ENCODE measurements at places on chromosomes 12 and 14.

DNA sequence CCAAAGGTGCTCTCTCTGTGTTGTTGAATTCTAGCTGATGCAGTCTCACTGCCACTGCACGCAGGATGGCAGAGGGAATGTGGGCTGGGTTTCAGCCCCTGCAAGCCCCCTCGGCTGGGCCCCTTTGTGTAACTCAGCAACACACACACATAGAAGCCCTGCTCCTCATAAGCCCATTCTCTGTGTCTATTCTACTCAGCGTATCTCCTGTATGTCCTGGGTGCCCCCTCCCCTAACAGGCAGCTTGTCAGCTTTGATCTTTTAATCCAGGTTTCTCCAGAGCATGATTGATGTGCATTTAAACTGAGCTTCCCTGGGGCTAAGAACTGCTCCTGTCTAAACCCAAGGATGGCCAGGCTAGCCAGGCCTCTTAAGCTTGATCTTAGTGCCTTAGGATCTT is 43.0 kb downstream of the SRRM4 start:
- no peak for DNase-seq

- no peak for DNase-seq
These were observed 274.4 kb downstream of the LRIG3 start for GRCh38 chr12:58645946-58646345.

GRCh38 chr14:54086767-54087166 is 130.1 kb upstream of the BMP4 start:
- DNase-seq = no peak

DNA sequence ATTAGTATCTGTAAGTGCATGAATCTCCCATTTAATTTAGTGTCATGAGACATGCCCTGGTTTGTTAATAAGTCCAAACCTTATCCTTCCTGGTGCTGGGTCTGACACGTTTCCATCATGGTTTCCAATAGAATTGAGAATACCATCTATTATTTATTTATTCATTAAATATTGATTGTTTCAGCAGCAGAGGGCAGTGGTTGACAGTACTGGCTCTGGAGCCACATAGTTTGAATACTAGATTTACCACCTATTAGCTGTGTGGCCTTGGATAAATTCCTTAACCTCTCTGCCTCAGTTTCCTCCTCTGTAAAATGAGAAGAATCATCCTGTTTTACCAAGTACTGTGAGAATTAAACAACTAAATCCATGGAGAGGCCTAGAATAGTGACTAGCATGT is 941 bp upstream of the STAB2 start:
- DNase-seq = no peak

DNA sequence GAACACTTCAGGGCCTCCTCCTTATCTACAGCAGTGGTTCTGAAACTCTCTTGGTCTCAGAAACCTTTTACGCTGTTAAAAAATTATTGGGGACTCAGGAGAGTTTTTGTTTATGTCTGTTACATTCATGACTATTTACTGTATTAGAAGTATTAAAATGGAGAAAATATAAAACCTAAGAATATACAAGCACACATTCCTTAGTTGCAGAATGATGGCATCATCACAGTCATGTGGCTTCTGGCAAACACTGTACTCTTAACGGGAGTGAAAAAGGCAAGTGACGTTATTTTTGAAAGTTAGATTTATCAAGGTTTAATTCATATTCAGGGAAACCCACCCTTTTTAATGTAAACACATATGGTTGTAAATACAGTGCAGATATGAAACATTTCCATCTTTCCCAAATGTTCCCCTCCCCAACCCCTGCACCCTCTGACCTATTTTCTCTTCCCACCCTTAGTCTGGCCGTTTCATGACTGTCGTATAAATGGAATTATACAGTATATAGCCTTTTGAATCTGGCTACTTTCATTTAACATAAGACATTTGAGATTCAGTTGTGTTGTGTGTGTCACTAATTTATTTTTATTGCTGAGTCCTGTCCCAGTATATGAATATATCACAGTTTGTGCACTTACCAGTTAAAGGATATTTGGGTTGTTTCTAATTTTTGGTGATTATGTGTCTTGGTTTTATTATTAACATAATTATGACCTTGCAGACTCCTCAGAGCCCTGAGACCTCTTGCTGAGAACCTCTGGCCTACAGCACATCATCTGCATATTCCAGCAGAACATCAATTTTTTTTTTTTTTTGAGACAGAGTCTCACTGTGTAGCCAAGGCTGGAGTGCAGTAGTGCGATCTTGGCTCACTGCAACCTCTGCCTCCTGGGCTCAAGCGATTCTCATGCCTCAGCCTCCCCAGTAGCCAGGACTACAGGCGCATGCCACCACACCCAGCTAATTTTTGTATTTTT is 457.0 kb downstream of the PCNX1 start:
- no peak for DNase-seq

DNA sequence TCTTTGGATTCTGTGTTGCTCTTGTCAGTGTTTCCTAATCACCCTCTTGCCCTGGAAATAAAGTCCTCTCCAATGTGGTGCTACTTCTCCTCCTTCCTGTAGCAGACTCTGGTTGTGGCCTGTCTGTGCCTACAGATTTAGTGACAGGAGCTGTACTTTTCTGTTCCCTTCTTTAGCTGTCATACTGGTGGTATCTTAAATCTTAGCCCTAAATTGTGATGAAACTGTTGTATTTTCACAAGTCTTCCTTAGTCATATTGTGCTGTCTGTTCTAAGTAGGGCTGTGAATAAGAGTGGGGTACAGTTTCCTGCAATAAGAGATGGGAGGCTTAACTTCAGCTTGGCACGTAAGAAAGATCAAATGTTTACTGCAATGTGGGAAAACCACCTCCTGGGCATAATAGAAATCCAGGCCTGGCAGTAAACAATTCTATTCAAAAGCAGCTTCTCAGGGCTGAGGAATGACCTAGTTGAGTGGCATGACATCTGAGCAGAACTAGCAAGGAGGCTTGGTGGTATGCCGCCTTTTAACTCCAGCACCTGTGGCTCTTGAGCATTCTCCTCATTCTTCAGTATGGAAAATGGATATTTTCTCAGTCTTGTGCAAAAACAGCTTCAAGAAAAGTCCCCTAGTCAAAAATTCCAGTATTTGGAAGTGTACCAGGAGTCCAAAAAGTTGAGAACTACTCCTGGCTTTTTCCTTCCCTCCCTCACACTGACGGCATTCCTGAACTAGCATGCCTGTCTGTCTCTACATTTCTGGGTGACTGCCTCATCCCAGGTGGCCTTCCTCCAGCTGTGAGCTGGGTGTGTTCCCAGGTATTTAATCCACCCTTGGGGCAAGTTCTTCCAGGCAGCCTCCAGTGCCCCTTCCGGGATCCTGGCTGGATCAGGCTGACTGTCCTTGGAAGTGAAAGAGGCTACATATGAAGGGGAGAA is 19.5 kb downstream of the ANO6 start:
- DNase-seq = no peak

DNA sequence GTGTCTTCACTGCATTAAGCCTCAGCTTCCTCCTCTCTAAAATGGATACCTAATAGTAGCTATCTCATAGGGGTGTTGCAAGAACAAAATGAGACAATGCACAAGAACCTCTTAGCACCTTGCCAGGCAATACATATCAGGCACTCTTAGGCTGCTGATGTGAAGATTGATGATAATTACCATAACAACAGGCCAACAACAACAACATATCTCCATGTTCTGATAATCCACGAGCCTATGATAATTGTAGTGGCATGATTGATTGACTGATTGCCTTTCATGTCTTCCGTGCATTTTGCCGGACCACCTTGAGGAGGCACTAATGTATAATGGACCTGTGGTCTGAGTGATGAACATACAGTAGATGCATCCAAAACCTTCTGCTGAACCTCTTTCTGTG is 50.7 kb upstream of the WSCD2 start:
- DNase-seq = no peak

DNA sequence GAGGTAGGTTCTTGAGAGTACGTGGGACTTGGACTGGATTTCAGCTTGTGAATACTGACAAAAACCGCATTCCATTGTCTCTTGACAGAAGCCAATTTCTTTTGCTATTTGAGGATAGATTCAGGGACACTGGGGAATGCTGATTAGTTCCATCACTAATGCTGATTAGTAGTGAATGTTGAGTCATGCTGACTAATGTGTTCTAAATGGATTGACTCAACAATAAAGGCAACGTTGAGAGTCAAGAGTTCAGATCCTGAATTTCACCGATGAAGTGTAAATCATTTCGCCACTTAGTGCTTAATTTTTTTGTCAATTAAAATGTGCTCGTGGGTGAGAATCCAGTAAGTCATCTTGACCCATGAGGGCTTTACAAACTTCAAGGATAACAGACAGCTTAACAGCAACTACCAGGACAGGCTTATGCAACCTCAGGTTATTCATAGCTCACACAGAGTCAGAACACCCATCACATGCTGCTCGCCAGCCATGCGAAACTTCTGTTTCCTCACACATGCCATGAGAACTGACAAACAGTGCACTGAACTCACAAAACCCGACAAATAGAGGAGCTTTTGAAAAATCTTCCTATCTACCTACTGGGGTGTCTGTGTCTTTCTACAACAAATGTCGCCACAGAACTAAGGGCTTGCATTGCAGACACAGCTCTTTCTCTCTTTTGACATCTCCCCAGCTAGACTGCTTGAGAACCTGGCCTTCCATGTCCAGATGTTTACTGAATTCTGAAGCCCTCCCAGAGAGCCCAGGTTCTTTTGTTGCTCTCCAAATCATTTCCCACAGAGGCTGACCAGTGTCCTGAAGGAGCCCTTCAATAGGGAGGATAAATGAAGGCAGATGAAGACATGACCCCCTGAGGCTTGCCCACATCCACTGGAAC is 316.4 kb downstream of the ZFP36L1 start:
- DNase-seq = no peak

- no peak for DNase-seq
These were observed 67.8 kb downstream of the GALNT8 start for GRCh38 chr12:4787965-4788364.

DNA sequence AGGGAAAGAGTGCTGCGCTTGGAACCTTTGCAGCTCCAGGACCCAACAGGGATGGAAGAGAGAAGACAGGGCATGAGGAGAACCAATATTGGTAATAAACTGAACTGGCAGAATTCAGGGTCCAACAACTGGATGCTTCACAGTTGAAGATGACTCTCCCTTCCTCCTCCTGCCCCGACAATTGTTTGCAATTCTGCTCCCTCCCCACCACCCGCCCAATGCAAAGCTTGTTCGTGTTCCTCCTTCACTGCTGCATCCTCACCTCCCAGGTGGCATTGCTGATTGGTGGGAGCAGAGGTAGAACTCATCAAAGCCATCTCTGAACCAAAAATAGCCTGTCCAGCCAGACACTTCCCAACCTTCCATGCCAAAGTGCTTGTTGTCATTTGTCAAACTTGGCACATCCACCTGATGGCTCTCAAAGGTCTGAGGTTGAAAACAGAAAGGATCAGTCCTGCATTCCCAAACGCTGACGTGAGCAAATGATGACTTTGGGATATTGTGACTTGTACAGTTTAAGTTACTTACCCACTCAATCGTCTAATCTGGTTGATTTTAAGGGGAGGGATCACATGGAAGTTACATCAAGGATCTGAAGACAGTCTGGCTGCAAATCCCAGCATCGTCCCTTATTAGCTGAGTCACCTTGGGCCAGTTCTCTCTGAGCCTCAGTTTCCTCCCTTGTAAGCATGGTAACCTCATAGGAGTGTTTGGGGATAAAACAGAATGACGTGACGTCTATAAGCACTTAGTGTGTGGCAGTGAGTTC is 242.6 kb upstream of the CRY1 start:
- DNase-seq = no peak

- no peak for DNase-seq
These were observed 11.7 kb downstream of the SOCS4 start for GRCh38 chr14:55038708-55039107.

- DNase-seq = no peak
These were observed 1.8 kb downstream of the GALNT6 start for GRCh38 chr12:51389302-51389999.

- DNase-seq = no peak
These were observed 333.4 kb upstream of the TBX3 start for GRCh38 chr12:115017346-115017745.

GRCh38 chr12:3750616-3751015 is 2.3 kb downstream of the CRACR2A start:
- no peak for DNase-seq

DNA sequence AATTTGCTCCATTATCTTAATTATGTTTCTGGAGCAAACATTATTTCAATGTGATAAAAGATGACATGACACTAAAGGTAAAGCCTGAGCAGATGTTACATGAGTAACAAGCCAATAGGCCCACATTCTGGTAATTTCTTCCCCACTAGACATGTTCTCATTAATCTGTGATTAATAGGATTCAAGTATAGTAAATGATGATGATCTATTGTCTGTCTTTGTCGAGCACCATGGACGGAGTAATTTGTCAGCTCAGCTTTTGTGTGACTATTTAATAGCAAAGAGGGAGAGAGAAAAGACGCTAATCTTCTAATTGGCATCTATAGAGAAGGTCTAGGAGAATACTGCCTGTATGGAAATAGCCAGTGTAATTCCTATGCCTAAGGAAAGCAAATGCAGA is 62.2 kb upstream of the INSM2 start:
- DNase-seq = no peak

GRCh38 chr12:132324841-132325732 is 4.3 kb downstream of the GALNT9 start:
- DNase-seq = no peak

GRCh38 chr12:47877081-47877480 is 27.7 kb downstream of the VDR start:
- no peak for DNase-seq

- DNase-seq = no peak
These were observed 123.4 kb downstream of the DICER1 start for GRCh38 chr14:95033682-95034632.

DNA sequence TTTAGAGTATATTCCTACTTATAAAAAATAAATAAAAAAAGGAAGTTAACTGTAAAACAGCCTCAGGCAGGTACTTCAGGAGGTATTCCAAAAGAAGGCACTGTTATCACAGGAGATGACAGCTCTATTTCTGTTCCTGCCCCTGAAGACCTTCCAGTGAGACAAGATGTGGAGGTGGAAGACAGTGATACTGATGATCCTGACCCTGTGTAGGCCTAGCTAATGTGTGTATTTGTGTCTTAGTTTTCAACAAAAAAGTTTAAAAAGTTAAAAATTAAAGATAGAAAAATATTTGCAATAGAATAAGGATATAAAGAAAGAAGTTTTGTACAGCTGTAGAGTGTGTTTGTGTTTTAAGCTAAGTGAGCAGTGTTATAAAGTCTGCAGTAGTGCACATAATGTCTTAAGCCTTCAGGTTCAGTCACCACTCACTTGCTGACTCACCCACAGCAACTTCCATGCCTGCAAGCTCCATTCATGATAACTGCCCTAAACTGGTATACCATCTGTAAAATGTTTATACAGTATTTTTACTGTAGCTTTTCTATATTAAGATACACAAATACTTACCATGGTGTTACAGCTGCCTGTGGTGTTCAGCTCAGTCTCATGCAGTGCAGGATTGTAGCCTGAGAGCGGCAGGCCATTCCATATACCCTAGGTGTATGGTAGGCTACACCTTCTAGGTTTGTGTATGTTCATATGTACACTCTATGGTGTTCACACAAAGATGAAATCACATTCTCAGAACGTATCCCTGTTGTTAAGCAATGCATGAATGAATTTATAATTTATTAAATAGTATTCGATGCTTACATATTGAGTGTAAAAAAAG is 121.1 kb downstream of the ANO6 start:
- no peak for DNase-seq
